ENCODE measurements at places on chromosomes 7 and 10.

DNA sequence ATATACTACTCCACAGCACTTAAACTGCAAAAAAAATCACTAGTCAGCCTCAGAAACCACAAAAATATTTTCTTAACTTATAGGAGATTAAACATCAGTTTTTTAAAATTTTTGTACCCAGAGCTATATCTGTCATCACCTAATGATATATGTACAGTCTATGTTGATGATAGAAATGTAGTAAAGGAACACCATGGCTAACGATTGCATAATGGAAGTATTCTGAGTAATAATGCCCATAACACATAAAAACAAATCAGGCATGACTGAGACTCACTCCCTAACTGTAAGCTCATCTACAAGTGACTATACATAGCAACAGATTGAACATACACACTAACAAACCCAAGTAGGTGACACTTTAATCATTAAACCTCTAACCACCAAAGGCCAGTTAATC, 51.3 kb downstream of the TSPAN12 start:
- no peak overlapping the region for H3K4me3 ChIP-seq
- H3K27me3 ChIP-seq, result peaks cover 13% of the 10 kb centered on the region
- no peaks in the 10 kb centered on the region for H3K36me3 ChIP-seq
- no peak overlapping the region for H3K27ac ChIP-seq

DNA sequence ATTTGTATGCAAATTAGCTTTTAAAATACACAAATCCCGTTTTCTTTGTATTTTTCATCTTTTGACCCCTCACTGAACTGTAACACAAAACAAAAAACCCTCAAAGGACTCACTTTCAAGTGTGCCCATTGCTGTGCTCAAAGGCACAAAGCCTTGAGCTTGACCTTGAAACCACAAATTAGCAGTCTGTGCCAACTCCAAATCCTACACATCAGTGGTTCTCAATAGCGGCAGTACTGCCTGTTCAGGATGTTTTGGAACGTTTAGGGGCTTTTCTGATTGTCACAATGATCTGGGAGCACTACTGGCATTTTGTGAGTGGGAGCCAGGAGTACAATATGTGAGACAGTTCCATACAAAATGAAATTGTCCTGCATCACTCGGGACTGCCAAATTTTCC, 55.5 kb downstream of the KDM7A start:
- no peak for DNase-seq
- H3K4me1 ChIP-seq, result no peaks in the 10 kb centered on the region
- H3K27me3 ChIP-seq, result no peaks in the 10 kb centered on the region
- no peak overlapping the region for H3K4me3 ChIP-seq
- H3K27ac ChIP-seq, result no peak overlapping the region

GRCh38 chr10:120493411-120494312, 36.6 kb downstream of the PLPP4 start:
- DNase-seq, result no peak
- no peaks in the 10 kb centered on the region for H3K27me3 ChIP-seq

- peak; percentile 41 for DNase-seq
- no peaks in the 10 kb centered on the region for H3K36me3 ChIP-seq
- no peaks in the 10 kb centered on the region for H3K27me3 ChIP-seq
Measured at GRCh38 chr10:90817128-90817889, 40.5 kb downstream of the HTR7 start.

DNA sequence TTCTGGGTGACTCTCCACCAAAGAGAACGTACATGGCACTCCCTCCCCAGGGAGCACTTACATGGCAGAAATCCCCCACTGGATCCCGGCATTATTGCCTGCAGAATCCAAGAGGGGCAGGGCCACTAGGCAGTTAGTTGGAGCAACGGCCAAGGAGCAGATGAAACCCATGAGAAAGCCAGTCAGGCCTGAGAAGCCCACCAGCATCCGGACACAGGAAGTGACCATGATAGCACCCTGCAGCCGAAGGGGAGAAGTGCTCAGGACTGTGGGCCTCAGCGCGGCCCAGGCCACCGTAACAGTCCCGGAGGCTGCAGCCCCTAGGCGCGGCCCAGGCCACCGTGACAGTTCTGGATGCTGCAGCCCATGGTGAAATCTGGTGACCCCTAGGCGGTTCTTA, 43.5 kb downstream of the STRA8 start:
- H3K36me3 ChIP-seq, result no peaks in the 10 kb centered on the region
- H3K27ac ChIP-seq, result no peak overlapping the region
- H3K4me3 ChIP-seq, result no peak overlapping the region
- peaks cover 6% of the 10 kb centered on the region for H3K4me1 ChIP-seq

DNA sequence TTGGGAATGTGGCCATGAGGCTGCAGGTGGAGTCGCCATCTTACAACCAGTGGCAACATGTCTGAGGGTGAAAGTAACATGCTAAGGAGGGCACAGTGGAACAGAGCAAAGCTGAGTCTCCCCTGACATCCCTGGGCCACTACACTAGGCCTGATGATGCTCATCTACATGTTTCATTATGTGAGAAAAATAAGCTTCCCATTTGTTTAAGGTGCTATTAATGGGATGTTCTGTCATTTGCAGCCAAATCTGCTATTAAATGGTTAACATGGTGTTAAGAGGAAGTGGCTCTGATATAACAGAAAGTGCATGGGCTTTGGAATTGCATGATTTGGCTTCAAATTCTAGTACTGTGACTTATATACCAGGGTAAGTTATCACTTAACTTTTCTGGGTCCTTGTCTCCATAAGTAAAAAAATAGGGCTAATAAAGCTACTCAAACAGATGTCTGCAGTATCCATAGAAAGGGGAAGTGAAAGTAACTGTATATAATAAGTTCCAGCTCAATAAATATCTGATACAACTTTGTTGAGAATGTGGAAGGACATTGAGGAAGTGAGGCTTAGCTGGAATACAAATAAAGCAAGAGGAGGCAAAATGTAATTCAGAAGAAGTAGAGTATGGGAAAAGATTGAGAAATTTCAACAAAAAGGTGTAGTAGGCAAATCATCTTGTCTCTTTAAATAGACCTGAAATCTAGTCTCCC, 158.9 kb downstream of the RTKN2 start:
- no peaks in the 10 kb centered on the region for H3K36me3 ChIP-seq
- no peaks in the 10 kb centered on the region for H3K27me3 ChIP-seq
- no peak overlapping the region for H3K4me3 ChIP-seq
- no peak for DNase-seq

DNA sequence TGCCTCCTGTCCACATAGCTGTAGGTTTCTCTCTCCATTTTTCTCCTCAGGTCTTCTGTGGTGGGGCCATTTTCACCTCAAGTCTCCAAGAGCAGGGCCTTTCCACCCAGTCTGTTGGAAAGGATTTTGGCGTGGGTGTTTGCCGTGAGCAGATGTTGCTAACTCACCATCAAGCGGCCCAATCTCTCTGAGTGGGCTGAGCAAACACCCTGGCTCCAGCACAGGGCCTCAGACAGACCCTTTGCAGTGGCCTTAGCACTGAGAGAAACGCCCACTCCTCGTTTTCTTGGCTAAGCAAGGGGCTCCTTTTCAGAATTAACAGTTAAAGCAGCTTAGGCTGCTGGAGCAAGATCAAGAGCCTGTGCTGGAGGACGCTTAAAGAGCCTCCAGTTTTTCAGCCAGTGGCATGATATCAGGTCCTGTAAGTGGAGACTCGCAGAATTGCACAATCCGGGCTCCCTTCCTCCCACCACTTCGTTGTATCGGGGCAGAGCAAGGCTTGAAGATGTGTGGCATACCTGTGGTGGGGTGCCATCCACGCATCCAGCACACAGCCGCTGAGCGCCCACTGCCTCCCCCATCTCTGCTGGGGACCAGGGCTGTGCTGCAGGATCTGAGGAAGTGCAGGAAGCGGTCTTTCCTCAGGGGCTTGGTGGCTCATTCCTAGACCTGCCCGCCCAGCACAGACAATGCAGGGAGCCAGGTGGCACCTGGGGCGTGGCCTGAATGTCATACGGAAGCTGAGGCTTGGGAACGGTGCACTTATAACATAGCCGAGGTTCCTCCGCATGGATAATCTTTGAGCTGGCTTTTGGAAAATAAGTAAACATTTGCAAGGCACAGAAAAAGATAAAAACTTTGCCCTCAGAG, 142.7 kb downstream of the ADARB2 start:
- H3K4me1 ChIP-seq, result no peaks in the 10 kb centered on the region
- no peaks in the 10 kb centered on the region for H3K36me3 ChIP-seq
- H3K4me3 ChIP-seq, result no peak overlapping the region
- H3K27ac ChIP-seq, result no peak overlapping the region
- H3K27me3 ChIP-seq, result no peaks in the 10 kb centered on the region
- no peak for DNase-seq

- no peak overlapping the region for H3K27ac ChIP-seq
- H3K27me3 ChIP-seq, result no peaks in the 10 kb centered on the region
- no peak for DNase-seq
- no peak overlapping the region for H3K4me3 ChIP-seq
- peaks cover 6% of the 10 kb centered on the region for H3K4me1 ChIP-seq
Measured at GRCh38 chr10:112176543-112176942, 7.0 kb downstream of the GPAM start.

DNA sequence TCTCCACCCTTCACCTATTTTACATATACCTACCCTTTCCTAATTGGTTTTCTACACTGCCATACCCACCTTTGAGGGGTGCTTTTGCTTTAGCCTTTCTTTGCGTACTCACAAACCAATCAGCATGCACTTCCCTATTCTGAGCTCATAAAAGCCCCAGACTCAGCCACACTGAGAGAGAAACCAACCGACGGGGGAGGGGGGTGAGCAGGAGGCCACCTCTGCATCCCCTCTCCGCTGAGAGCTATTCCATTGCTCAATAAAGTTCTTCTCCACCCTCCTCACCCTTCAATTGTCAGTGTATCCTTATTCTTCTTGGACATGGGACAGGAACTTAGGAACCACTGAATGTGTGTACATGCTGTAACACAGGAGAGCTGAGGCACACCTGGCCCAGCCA, 9.0 kb upstream of the FKBP9 start:
- H3K36me3 ChIP-seq, result no peaks in the 10 kb centered on the region
- H3K27ac ChIP-seq, result no peak overlapping the region

DNA sequence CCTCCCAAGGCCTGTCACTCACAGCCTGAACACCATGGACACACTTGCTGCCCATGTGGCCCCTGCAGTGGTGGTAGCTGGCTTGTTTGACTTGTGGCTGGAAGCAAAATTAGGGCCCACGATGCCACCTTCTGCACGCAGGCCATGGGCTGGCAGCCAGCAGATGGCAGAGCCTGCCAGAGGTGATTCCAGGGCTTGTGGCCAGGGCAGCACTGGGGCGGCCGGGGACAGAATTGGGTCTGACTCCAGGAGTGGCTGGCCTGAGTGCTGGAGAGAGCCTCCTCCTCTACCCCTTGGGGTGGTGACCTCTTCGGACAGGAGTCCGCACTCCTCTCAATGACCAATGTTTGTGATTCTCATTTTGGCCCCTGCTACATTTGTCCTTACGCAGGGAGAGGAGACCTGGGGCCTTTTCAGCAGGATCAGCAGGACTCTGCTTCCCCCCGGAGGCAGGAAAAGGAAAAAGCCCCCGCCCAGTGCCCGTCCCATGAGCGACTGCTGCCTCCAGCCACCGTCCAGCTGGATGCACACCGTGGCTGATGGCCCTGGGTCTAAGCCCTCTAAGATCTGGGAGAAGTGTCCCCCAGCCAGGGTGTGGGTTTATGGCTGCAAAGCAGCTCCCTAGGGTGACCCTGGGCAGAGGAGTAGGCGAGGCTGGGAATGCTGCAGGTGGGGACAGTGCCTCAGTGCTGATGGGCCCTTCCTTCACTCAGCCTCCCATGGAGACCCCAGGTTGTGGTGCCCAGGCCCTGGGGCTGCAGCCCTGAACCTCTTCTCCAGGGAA, 26.5 kb downstream of the DNAJB12 start:
- H3K36me3 ChIP-seq, result peaks cover 14% of the 10 kb centered on the region
- no peak overlapping the region for H3K4me3 ChIP-seq
- DNase-seq, result peak; percentile 83
- H3K27ac ChIP-seq, result peak overlapping the region; percentile 7
- peaks cover 29% of the 10 kb centered on the region for H3K4me1 ChIP-seq

DNA sequence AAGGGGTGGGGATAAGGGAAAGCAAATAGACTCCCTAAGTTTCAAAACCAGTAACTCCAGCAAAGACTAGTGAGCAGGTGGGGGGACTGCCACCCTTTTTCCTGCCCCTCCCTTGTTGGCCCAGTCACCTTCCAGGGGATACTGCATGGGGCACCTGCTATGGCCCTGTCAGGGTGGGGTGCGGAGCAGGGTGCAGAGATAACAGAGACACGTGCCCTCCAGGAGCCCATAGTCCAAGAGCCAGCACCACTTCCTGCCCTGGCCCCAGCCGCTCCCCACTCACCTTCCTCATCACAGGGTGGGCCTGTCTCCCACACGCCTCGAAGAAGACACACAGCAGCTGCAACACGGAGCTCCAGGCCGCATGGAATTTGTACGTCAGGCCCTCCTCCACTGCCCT, 20.6 kb downstream of the RRP12 start:
- peaks cover 64% of the 10 kb centered on the region for H3K36me3 ChIP-seq
- no peak for DNase-seq
- H3K4me3 ChIP-seq, result no peak overlapping the region
- no peaks in the 10 kb centered on the region for H3K27me3 ChIP-seq
- H3K4me1 ChIP-seq, result no peaks in the 10 kb centered on the region
